ENCODE measurements at places on chromosomes 13 and 19.

DNA sequence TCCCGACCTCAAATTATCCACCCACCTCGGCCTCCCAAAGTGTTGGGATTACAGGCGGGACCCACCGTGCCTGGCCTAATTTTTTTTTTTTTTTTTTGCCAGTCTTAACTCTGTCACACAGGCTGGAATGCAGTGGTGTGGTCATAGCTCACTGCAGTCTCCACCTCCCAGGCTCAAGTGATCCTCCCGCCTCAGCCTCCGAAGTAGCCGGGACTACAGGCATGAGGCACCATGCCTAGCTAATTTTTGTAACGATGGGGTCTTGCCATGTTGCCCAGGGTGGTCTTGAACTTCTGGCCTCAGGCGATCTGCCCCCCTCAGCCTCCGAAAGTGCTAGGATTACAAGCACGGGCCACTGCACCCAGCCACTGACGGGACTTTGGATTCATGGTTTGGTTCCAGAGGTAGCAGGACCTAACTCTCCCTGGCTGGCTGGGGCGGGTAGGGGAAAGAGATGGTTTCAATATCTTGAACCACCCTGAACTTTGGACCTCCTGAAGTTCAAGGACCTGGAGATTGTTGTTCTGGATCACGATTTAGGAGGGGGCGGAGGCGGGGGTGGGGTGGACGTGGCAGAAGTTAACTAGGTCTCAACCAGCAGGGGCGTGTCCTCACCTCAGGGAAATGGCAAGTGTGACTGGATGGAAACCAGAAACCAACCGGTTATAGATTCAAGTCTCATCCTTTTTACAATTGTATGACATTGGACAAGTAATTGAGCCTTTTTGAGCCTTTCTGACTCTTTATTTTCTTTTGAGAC, 40.8 kb downstream of the IER2 start:
- no peak for DNase-seq

DNA sequence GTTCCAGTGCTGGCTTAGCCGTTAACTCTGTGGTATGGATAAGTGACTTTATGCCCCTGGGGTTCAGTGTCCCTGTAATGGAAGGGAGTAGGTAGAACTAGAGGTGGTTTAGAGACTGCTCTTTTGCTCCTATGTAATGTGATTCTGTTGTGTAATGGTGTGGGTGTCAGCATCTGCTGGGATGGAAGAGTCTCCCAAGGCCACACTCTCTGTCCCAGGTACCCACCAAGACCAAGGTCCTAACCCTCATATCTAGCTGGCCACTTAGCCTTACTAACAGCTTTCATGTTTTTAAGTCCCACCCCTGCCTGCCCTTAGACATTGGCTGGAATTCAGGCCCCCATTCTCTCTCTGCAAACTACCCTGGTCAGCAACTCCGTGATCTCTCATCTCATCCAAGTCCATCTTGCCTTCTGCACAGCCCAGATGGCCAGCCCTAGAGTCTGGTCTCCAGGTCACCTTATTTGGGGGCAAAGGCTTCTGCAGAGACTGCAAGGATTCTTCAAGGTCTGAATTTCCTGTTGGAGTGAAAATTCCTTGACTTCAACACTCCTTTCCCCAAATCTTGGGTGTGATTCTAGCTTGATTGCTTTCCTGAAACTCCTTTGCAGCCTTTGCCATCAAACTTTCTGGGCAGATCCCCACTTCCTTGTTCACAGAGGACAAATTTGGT, 48.4 kb downstream of the SERP2 start:
- DNase-seq: no peak

GRCh38 chr13:98406971-98407370, 169.9 kb downstream of the STK24 start:
- no peak for DNase-seq

DNA sequence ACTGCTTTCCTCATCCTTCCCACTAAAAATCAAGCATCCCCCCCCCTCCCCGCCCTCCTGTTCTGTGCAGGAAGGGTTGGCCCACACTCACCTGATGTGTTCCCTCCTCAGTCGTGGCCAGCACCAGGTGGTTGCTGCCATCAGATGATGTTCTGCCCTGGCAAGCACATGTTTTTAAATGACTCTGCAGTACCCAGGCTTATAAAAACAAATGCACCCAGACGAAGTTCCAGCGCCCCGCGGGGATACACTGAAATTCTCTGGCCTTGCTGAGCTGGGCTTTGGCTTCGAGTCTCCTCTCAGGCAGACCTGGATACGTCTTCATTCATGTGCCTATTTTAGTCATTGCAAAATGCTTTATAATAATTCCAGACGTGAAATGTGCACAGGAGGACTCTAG, 316.3 kb downstream of the DLEU7 start:
- DNase-seq: no peak

DNA sequence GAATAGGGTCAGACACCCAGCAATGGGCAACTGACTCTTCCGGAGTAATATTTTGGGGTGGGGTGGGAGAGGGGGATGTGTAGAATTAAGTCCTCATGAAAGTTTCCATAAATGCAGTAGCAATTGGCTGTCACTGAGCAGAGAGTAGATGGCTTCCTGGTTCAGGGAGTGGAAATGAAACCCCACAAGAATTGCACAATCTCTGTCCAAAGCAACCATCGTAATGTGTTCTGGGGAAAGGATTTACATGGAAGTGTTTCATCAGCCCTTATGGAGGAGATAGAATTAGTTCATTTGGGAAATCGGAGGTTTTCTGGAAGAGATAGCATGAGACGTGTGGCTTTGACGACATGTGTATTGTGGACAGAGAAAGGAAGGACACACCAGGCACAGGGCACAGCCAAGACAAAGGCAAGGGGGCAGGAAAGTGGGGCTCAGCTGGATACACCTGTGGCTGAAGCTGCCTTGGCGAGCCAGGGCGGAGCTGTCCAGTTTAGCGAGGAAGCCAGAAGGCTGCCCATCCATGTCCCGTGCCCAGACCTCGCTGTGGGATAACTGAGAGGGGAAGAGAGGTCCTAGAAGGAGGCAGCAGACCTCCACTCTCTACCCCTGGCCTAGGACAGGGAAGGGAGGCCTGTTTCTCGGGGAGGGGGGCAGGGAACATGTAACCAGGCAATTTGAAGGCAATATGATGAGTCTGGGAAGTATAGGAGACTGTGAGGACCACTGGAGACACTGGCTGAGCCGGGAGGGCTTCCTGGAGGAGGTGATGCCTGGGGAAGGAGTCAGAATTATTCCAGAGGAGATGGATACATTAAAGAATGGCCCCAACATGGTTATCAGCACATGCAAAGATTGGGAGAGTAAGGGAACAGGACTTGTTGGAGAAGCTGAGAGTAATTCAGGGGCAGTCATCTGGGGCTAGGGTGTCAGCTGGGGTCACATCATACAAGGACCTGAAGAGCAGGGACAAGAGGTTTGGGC, 2.6 kb upstream of the CLEC4G start:
- DNase-seq: no peak

- peak; percentile 17 for DNase-seq
These were observed 1.7 kb downstream of the UBXN6 start for GRCh38 chr19:4455719-4456475.

DNA sequence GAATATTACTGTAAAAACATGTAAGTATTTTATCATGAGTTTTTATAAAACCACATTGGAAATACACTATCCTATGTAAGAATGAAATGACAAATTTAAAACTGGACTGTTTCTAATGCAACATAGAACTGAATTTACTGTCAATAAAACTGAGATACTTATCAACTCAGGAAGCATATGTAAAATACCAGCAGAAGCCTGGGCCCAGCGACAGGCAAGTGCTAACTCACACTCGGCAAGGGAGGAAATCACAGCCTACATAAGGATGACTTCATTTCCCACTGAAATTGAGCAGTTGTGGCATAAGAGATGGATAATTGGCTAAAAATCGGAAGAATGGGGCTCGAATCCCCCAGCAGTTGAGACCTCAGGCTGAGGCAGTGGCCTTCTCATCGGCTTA, 12.1 kb downstream of the PROZ start:
- no peak for DNase-seq

GRCh38 chr13:29763436-29764180, 86.8 kb downstream of the UBL3 start:
- DNase-seq: peak; percentile 44

- no peak for DNase-seq
These were observed 30.5 kb downstream of the MLLT1 start for GRCh38 chr19:6249296-6249695.

GRCh38 chr13:29281932-29282495, 313.5 kb downstream of the SLC7A1 start:
- no peak for DNase-seq

GRCh38 chr19:29315556-29316190, 102.7 kb upstream of the UQCRFS1 start:
- DNase-seq: no peak

Measured in COR-L47 (cell line).